ENCODE measurements at places on chromosomes 1 and 21.

- DNase-seq: no peak
Observed at GRCh38 chr1:163267962-163268361, 53.8 kb upstream of the NUF2 start.

- no peak for DNase-seq
Observed at GRCh38 chr1:51669272-51669671, 52.4 kb downstream of the OSBPL9 start.

DNA sequence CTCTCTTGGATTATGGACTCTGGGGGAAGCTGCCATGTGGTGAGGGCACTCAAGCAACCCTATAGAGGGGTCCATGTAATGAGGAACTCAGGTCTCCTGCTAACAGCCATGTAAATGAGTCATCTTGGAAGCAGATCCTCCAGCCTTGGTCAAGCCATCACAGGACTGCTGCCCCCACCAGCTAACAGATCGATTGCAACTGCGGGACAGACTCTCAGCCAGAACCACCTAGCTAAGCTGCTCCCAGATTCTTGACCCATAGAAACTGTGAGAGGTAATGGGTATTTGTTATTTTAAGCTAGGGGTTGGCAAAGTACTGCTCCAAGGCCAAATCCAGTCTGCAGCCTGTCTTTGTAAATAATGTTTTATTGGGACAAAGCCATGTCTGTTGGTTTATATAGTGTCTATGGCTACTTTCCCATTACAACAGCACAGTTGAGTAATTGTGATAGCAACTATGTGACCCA, 27.6 kb upstream of the MAP3K7CL start:
- DNase-seq: no peak

DNA sequence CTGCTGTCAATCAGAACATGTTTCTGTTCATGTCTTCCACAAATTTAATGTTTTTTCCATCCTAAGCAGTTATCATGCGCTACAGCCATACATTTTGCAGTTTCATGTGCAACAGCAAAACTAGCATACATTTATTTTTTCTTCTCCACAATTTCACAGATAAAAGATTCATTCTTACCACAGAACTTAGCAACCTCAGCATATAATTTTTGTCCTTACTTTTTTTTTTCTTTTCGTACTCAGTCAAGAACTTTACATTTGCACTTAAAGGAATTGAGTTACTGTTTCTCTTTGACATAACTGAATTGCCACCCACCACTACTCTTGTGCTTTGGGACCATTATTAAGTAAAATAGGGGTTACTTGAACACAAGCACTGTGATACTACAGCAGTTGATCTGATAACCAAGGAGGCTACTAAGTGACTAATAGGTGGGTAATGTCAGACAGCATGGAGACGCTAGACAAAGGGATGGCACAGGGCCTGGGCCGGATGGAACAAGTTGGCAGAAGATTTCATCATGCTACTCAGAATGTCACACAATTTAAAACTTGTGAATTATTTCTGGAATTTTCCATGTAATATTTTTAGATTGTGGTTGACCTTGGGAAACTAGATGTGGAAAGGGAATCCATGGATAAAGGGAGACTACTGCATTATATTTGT, 50.2 kb upstream of the LHX8 start:
- DNase-seq: no peak

- DNase-seq: peak; percentile 67
Observed at GRCh38 chr1:84301004-84301784, at the start of gene SAMD13. SAMD13 (plus strand) TSS chr1:84301708; CDS start chr1:84303235, 1,527 bp downstream.

GRCh38 chr1:10337436-10337835, 61.4 kb upstream of the PGD start:
- no peak for DNase-seq

DNA sequence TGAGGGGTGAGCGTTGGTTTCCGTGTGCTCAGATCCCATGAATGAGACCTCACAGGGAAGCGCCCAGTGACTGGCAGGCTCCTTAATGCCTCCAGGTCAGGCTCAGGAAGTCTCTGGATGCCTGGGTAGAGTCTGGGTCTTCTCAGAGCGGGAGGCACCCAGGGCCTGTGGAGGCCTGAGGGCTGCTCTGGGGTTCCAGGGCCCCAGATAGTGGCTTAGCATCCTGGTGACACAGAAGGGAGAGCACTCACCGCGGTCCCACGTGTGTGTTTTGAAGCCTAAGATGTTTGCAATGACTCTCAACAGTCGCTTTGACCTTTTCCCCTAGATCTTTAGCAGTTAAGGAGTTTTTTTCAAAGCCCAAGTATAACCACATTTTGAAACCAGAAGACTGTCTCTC, 25.0 kb downstream of the PRMT2 start:
- DNase-seq: no peak

DNA sequence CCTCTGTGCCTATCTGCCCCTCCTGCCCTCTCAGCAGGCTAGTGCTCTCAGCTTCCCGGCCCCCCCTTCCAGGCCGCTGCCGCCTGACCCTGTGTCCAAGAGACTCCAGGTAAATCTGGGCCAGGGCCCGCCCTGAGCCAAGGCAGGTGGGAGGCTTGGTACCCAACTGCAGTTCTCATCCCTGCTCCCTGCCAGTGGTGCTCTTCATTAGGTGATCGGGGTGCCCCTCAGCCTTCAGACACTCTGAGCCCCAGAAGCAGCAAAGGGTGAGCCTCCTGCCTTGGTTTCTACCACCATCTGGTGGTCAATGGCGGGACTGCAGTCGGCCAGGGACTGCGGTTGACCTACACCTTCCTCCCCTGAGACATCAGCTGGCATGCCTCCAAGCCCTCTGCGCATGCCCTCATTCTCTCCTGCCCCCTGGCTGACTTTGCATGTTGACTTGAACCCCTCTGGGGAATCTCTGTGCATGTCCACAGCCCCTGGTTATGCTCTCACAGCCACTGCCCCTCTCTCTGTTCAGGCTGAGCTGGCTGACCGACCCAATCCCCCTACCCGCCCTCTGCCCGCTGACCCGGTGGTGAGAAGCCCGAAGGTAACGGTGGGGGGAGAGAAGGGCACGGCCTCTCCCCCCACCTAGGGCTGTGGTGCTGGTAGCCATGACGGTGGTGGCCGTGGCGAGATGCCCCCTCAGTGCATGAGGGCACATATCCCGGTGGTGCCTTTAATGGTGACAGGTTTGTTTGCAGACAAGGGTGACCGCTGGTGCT, 2.0 kb upstream of the EFNA4 start:
- peak; percentile 36 for DNase-seq

DNA sequence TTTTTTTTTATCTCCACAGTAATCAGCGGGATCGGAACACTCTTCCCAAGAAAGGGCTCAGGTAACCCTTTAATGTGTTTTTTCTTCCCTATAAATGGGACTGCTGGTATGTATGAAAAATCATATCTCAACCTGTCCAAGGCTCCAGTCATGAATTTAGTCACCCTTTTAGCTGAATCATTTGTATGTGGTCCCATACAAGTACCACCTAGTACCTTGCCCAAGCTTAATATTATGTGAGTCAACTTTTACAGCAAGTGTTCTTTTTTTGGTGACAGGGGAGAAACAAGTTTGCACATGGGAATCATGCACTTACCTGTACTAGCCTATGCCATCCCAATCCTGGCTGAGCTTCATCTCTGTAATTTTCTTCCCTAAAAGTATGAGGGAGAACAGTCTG, 43.7 kb upstream of the IPO9 start:
- DNase-seq: no peak

- no peak for DNase-seq
Observed at GRCh38 chr21:44723177-44724131, 12.1 kb upstream of the TSPEAR start.

DNA sequence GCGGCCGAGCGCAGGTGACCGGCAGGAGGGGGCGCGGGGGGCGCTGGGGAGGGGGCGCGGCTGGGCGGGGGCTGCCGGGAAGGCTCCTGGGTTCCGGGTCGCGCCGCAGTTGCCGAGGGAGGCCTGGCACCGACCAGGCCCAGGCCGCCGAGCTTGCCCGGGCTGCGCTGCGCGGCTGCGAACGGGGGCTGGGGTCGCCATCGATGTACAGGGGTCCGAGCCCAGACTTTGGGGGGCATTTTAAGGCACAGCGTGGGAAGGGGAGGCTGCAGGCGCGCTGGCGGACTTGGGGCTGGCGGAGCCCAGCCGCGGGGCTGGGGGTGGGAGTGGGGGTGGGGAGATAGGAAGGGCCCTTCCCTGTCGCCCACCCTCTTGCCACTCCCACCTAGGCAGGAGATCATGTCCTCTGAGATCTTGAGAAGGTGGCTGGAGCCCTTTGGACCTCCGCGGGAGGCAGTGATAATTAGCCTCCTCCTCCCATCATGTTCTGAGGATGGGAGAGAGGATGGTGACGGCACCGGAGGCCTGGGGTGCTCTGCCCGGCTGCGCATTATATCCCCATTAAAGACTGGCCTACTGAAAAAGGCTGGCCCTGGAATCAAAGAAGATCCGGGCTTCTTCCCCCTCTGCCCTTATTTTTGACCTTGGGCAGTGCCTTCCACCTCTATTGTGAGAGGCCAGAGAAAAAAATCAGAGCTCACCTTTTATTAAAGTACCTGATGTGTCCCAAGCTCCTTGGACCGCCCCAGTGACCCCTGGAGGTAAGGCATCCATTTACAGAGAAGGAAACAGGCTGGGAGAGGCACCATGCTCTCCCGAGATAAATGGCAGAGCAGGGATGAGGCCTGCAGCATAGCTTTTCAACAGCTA, 497 bp downstream of the FBXO44 start:
- DNase-seq: no peak

DNA sequence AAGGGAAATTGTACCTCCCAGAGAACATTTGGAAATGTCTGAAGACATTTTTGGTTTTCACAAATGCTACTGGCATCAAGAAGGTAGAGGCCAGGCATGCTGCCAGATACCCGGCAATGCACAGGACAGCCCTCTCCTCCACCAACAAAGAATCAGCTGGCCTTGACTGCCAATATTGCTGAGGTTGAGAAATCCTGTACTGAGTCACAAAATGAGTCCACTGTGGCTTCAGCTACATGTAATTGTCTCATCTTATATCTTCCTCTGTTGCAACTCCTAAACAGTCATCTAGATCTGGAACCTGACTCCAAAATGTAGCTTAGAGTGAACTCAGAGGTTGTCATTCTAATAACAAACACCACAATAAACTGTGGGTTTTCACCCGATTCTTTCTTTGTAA, 327.5 kb upstream of the POGK start:
- no peak for DNase-seq

GRCh38 chr1:163047951-163048659, 21.1 kb upstream of the RGS4 start:
- no peak for DNase-seq

All from DMS 273 treated with DMSO at 0.1 percent for 48 hours (cell line).